IPS-NIHi11 (cell line): ENCODE measurements at places on chromosomes 2 and 18.

GRCh38 chr2:126809340-126809739 lies 89.3 kb upstream of the TEX51 start:
- DNase-seq, result no peak

DNA sequence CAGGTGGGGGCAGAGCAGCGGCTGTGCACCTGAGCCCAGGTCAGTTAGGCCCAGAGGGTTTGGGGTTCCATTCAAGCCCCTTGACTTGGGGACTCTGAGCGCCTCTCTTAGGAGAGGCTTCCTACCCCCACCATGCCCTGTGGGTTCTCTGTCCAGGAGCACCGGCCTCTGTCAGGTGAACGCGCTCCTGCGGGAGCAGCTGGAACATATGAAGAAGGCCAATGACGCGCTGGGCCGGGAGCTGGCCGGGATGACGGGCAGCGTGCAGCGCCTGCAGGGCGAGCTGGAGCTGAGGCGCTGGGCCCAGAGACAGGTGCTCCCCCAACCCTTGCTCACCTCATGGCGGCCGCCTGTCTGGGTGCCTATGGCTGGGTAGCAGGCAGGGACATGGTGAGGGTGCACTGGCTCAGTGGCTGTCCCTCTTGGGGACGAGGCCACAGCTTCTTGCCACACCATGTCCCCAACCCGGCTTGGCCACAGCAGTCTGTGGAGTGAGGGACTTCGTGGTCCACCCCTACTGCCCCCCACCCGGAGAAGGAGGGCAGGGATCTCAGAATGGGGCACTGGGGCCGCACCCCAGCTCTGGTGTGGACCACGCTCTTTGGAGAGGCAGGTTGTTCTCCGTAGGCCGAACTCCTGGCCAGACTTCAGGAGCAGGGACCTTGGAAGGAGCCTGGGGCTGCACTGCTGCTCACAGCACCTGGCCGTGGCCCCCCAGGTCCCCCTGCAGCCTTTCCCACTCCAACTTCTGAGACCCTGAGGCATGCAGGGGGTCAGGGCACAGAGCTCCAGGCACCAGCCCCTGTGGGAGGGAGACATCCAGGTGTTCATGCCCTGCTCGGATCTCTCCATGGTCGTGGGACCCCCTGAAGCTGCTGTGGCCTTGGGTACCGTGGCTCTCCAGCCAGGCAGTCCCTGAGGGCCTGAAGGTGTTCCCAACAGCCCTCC lies 19.7 kb downstream of the CROCC2 start:
- peak; percentile 33 for DNase-seq

DNA sequence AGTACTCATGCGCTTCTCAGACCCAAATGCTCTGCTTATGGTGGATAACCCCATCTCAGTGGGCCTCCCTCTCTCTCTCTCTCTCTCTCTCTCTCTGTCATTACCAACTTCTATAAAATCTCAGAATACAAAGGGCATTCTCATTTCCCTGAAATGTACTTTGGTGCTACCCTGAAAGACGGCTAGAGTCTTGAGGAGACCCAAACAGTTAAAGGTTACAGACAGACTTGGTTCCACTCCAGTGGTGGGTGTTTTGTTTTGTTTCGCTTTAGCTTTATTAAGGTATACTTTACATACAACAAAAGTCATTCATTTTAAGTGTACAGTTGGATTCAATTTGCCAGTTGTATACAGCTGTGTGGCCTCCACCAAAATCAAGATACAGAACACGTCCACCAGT lies 60.9 kb downstream of the BCL11A start:
- DNase-seq, result no peak

DNA sequence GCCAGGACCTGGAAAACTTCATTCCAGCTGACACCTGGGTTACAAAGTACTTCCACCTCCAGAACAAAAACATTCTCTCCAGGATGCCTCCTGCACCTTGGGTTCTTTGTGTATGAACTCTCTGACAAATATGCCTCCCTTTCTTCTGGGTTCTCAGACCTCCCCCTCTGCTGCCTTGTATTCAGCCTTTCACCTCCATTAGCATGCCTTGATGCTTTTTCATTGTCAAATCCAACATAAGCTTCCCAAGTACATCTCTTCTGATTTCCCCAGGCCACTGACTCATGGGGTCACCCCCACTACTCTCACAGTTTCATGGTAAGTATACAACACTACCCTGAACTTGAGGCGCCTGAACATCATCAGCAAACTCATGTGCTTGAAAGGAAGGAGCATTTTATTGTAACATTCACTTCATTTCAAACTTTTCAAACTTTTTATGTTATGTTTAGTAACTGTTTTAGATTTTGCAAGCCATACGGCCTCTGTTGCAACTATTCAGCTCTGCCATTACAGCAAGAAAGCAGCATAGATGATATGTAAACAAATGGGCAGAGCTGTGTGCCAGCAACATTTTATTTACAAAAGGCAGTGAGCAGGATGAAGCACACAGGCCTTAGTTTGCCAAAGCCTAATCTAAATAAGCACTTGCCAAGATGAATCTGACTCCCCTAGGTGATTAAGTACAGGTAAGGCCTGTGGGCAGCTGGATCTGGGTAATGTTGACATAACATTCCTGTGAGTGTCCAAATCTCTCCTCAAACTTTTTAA lies 32.5 kb upstream of the MRPS9 start:
- peak; percentile 18 for DNase-seq

- DNase-seq, result no peak
Measured at GRCh38 chr2:1871171-1871570, 126.9 kb upstream of the PXDN start.

DNA sequence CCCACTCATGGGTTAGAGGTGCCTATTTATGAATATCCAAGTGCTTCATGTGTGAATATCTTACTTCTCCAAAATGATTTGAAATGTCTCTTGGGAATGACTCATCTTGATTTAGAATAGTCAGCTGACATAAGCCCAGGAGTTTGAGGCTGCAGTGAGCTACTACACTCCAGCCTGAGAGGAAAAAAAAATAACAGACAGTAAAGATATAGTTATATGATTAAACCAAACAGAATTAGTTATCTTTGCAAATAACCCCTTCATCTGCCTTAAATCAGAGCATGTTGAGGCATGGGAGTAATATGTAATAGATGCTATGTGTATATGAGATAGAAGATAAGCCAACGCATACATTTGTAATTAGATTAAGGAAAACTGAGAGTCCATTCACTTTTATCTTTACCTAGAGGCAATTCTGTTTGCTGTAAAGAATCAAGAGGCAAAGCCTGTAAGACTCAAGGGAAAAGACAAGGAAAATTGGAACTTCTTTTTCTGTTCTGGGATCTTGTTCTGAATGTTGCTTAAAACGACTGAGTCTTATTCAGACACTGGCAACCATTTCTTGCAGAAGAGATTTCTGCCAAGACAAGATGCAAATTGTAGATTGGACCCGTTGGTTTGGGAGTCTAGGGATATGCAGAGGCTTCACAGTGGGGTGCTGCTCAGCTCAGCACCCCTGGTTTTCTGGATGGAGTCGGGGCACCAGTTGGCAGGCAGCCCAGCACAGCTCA lies 104.4 kb downstream of the LIPG start:
- no peak for DNase-seq

GRCh38 chr2:48696881-48697280 lies 58.6 kb downstream of the LHCGR start:
- no peak for DNase-seq

- no peak for DNase-seq
Measured at GRCh38 chr2:42722320-42723190, 41.4 kb downstream of the OXER1 start.

DNA sequence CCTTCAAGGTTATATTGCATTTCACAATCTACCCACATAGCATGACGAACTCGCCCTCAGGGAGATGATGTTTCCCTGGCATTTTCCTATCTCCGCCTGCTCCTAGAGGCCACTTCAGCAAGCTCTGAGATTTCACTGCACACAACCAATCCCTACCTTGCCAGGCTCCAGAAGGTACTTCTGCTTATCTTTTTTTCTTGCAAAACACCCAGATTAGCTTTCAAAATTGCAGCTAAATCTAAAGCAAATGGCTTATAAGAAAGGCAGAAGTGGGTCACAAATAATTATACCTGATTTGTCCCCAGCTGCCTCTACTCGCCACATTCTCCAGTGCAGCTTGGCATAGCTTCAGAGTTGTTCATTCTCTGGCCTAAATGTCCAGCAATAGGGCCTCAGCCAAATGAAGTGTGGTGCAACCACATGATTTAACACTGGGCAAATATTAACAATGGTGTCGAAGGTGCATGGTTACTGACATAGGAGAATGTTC lies 32.4 kb upstream of the MRPL19 start:
- no peak for DNase-seq

GRCh38 chr2:110883406-110883805 lies 151.0 kb downstream of the ACOXL start:
- DNase-seq, result no peak

DNA sequence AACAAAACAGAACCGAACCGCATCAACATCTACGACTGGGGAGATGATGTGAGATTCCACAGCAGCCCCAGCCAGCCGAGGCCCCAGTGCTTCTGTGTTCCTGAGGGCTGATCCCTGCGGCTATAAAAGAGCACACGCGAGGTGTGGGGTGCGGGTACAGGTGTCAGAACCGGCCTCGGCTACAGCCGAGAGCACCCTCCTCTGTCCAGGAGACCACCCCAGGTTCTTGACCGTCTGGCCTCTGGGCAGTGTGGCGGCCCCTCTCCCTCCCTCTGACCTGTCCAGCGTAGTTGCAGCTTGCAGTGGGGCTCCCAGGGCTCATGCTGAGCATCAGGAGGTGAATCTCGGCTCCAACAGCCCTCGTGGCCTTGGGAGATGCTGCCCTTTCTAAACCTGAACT lies 23.7 kb downstream of the RTP5 start:
- no peak for DNase-seq

- DNase-seq, result no peak
Measured at GRCh38 chr18:9597609-9598008, 16.8 kb downstream of the PPP4R1 start.

GRCh38 chr2:48240912-48241311 lies 289.0 kb upstream of the STON1 start:
- DNase-seq, result no peak

DNA sequence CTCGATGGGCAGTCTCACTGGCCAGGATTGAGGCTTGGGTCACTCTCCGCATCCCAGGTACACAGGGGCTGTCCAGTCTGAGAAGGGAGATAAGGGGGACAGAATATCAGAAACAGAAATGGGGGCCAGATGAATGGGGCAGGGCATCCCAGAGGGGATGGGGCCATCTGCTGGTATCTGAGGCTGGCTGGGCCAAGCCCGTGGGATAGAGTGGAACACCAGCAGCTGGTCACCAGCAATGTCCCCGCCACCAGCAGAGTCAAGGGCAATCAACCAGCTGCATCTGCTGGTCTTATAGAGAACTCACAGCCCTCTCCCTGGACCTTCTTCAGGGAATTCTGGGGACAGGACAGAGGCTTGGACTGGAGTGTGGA lies 128.8 kb upstream of the HAAO start:
- no peak for DNase-seq

DNA sequence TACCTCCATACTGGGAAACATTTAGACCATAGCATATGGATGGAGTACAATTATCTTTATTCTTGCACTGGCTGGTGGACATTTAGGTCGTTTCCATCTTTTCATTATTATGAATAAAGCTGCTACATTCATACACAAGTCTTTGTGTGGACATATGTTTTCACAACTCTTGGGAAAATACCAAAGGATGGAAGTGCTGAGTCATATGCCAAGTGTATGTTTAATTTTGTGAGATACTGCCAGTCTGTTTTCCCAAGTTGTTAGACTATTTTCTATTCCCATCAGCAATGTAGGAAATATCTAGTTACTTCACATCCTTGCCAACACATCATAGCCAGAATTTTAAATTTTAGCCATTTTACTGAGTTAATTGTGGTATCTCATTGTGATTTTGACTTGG lies 91.5 kb downstream of the GALNT13 start:
- DNase-seq, result no peak

DNA sequence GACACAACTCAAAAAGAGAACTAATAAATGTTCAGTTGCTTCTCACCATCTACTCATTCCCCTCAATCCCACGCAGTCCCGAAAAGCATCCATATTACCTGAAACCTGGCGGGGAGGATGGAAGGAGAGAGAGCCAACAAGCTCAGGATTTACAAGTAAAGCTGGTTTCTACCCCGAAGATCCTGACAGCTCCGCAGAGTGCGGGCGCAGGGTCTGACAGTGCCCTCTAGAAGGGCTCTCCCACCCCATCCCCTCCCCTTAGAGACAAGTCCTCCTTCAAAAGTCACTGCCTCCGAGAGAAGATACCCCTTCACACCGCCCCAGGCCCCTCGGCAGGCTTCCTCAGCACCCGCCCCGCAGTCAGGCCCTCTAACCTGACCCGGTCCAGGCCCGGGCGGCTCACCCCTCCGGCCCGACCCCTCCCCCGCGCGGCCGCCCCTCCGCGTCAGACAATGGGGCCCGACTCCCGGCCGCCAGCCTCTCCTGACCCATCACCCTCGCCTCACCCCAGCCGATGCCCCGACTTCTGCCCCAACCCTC lies 550 bp downstream of the RAB1A start:
- peak; percentile 44 for DNase-seq

GRCh38 chr2:177052471-177052870 lies 160.1 kb upstream of the HNRNPA3 start:
- DNase-seq, result no peak

- no peak for DNase-seq
Measured at GRCh38 chr2:224098481-224099230, 59.6 kb upstream of the SERPINE2 start.

DNA sequence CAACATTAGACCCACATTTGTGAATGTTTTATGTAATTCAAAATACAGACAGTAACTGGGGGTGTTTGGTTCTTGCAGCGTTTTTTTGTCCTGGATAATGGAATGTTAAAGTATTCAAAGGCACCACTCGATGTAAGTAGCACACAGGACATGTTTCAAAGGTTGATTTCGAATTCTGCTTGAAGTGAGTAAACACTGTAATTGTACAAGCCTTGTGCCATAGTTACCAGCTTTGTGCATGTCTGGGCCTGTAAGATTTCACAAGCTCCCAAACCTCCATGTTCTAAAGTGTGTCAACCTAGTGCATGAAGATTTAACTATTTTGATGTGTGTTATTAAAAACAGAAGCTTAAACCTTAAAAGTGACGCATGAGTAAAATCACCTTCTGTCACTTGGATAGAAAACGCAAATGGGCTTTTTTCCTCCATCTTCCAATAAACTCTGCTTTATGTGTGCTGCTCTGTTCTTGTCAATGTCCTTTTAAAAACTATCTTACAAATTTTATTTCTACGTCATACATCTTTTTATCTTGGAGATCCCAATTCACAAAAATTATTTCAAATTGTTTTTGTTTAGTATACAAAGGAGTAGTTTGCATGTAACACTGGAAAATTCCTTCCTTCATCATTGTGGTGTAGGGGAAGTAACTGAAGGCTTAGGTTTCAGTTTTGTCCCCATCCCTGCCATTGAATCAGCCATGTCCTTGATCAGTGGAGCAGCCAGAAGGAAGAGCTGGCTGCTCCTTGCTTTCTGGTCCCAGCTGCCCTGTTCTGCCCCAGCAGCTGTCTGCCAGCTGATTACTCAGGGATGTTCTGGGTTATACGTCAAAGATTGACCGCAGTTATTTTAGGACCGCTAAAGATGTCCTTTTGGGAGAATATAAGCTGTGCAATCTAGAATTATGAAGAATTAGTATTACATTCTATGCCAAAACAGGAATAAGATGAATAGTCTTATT lies 119.2 kb downstream of the PRKRA start:
- no peak for DNase-seq
